ENCODE measurements at places on chromosomes 1 and 21. TPM values are rescaled to one million over a fixed set of nuclear protein-coding genes. Genes with fewer than 3 reads are reported as not detected.

Gene CDA
- total RNA-seq, result not detected

Gene S100A2
- 0.48 TPM for total RNA-seq

Gene OR2L3
- not detected for total RNA-seq

Gene NECTIN4
- total RNA-seq, result not detected

Gene REN
- not detected for total RNA-seq

Gene DNAI4
- 0.73 TPM for total RNA-seq

Gene TMEM81
- 3.0 TPM for total RNA-seq

Gene C1orf87
- total RNA-seq, result not detected

Gene HSF2BP
- total RNA-seq, result 1.2 TPM

Gene FAM72B
- 10.5 TPM for total RNA-seq

DNA sequence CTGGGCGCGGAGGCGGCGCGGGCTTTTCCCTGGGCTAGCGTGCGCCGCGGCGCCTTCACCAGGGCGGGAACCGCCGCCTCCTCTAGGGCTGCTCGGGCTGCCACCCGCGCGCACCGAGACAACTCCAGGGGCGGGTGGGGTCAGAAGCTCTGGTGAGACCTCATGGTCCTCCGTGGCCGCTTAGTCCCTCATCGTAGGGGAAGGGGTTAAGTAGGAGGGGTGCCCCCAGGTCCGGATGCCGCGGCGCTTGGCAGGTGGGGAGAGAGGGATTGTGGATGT lies 559 bp downstream of the SERTAD4 start:
- H3K4me1 ChIP-seq, result peaks cover 7% of the 10 kb centered on the region
- H3K27me3 ChIP-seq, result peaks cover 27% of the 10 kb centered on the region
- H3K4me3 ChIP-seq, result no peak overlapping the region
- no peak overlapping the region for H3K27ac ChIP-seq
- no peaks in the 10 kb centered on the region for H3K36me3 ChIP-seq

- H3K4me3 ChIP-seq, result peak overlapping the region; percentile 22
- peaks cover 12% of the 10 kb centered on the region for H3K36me3 ChIP-seq
- H3K27ac ChIP-seq, result peak overlapping the region; percentile 41
- no peaks in the 10 kb centered on the region for H3K27me3 ChIP-seq
- peaks cover 37% of the 10 kb centered on the region for H3K4me1 ChIP-seq
These were observed 100.4 kb downstream of the MRPL39 start for GRCh38 chr21:25506887-25507286.

- H3K4me1 ChIP-seq, result no peaks in the 10 kb centered on the region
- DNase-seq, result no peak
- H3K27me3 ChIP-seq, result no peaks in the 10 kb centered on the region
These were observed 84.1 kb upstream of the COX20 start for GRCh38 chr1:244751271-244751895.

GRCh38 chr1:196115646-196116045 lies 492.6 kb downstream of the KCNT2 start:
- peaks cover 5% of the 10 kb centered on the region for H3K36me3 ChIP-seq
- no peaks in the 10 kb centered on the region for H3K27me3 ChIP-seq
- no peak overlapping the region for H3K27ac ChIP-seq

- no peaks in the 10 kb centered on the region for H3K36me3 ChIP-seq
- no peak for DNase-seq
- H3K27me3 ChIP-seq, result no peaks in the 10 kb centered on the region
- H3K4me3 ChIP-seq, result no peak overlapping the region
- H3K27ac ChIP-seq, result no peak overlapping the region
These were observed 142.3 kb downstream of the DNM3 start for GRCh38 chr1:171983584-171983983.

DNA sequence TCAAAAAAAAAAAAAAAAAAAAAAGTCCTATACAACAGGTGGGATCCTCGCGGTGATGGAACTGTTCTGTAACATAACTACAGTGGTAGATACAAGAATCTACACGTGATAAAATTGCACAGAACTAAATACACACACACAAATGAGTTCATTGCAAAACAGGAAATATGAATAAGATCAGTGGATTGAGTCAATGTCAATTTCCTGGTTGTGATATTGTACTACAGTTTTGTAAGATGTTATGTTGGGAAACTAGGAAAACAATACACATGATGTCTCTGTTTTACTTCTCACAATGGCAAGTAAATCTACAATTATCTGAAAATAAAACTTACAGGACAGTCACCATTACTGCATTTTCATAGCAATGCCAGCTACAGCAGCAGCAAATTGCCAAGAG lies 59.8 kb downstream of the ITGB3BP start:
- H3K27me3 ChIP-seq, result no peaks in the 10 kb centered on the region
- DNase-seq, result no peak
- peak overlapping the region; percentile 19 for H3K27ac ChIP-seq
- H3K4me1 ChIP-seq, result peaks cover 5% of the 10 kb centered on the region
- peaks cover 22% of the 10 kb centered on the region for H3K36me3 ChIP-seq
- no peak overlapping the region for H3K4me3 ChIP-seq

DNA sequence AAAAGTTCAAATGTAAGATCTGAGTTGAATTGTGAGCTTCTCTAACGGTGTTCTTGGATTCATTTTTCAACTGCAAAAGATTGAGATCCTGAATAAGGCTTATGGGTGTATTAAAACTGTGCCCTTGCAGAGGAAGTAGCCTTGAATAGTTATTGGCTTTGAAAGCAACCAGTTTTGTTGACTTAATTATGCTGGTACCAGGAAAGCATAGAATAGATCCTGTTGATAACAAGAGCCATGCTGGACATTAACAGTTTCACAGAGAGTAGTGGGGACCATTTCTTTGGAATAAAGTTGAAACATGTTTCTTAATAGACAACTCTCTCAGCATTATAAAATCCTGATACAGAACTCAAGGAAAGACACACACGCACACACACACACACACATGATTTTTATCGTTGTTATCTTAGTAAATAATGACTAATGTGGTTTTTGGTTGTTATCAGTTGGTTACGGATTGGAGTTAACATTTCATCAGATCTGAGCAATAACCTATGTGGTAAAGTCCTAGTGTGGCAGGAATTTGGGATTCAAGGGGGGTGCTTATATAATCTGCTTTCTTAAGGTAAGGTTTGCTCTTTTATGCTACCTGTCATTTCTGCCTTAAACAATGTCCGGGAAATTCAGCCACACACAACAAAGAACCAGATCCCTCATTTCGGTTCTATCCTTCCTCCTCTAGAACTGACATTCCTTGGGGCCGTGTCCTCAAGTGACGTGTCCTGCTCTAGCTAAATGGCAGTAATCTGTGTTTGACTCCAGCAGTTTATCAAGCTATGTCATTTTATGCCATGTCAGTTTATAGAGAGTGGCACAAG lies 330.9 kb downstream of the CHRM3 start:
- no peaks in the 10 kb centered on the region for H3K27me3 ChIP-seq
- peak overlapping the region; percentile 96 for H3K4me3 ChIP-seq

DNA sequence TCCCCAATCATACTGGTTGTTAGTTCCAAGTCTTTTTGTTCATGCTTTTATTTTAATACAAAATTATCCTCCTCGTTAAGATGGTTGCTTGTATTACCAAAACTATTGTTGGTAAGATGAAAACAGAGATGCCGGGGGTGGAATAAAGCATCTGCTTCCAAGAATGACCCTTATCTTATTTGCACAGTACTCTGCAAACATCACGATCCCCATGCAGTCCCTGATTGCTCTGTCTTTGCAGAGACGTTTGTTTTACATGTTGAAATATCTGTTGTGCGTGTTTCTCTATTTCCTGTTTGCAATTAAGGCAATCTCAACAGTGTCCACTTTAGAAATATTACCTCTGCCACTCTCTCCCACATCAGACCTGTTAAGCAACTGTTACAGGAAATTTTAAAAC lies 141.3 kb upstream of the NCAM2 start:
- peaks cover 4% of the 10 kb centered on the region for H3K36me3 ChIP-seq
- DNase-seq, result no peak
- H3K27ac ChIP-seq, result no peak overlapping the region
- no peak overlapping the region for H3K4me3 ChIP-seq
- H3K4me1 ChIP-seq, result no peaks in the 10 kb centered on the region
- H3K27me3 ChIP-seq, result no peaks in the 10 kb centered on the region

- no peak for DNase-seq
- no peak overlapping the region for H3K4me3 ChIP-seq
- no peaks in the 10 kb centered on the region for H3K36me3 ChIP-seq
- no peaks in the 10 kb centered on the region for H3K27me3 ChIP-seq
These were observed 437.6 kb downstream of the TTLL7 start for GRCh38 chr1:83561346-83561745.

All from natural killer cell treated with Interleukin-12 subunit alpha and Interleukin-12 subunit beta and Interleukin-15 and Interleukin-18, amount 100 ng/mL, for 72 hours (primary cell).